ENCODE measurements at places on chromosomes 1 and 21. TPM values are rescaled to one million over a fixed set of nuclear protein-coding genes. Genes with fewer than 3 reads are reported as not detected.

- peak overlapping the region; percentile 14 for H3K4me3 ChIP-seq
- H3K27me3 ChIP-seq, result no peaks in the 10 kb centered on the region
- H3K4me1 ChIP-seq, result peaks cover 13% of the 10 kb centered on the region
- H3K36me3 ChIP-seq, result no peaks in the 10 kb centered on the region
These were observed 361.5 kb downstream of the RRAGC start for GRCh38 chr1:38497921-38498656.

GRCh38 chr1:186479162-186479561 is 18.2 kb upstream of the PDC start:
- H3K27ac ChIP-seq, result no peak overlapping the region
- no peak for DNase-seq
- H3K4me1 ChIP-seq, result no peaks in the 10 kb centered on the region
- H3K36me3 ChIP-seq, result no peaks in the 10 kb centered on the region
- H3K27me3 ChIP-seq, result no peaks in the 10 kb centered on the region

DNA sequence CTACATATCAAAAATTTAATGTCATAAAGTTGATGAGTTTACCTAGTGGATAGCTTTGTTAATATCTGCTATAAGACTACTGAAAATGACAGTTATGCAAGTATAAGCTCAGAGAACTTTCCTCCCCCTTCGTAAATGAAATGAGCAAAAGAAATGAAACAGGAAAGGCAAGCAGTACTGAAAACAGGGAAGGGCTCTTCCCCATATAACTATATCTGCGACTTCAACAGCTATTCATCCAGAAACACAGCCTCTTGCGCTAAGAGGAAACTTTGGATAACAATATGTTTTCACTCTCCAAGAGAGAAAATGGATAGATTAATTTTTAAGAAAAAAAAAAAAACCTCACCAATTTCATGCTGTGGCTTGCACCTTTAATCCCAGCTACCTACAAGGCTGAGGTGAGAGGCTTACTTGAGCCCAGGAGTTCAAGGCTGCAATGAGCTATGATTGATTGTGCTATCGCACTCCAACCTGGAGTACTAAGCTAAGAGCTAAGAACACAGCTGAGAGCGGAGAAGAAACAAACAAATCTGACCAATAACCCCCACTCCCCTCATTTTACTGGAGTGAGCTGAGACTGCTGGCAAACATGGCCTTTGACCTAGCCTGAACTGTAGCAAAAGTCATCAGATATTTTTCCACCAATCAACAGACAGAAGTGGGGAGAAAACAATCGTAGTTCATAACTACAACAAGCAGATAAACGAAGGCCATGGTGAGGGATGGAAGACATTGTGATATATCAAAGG is 29.0 kb downstream of the METTL18 start:
- no peaks in the 10 kb centered on the region for H3K27me3 ChIP-seq
- H3K36me3 ChIP-seq, result no peaks in the 10 kb centered on the region
- no peak overlapping the region for H3K27ac ChIP-seq
- H3K4me1 ChIP-seq, result no peaks in the 10 kb centered on the region
- no peak overlapping the region for H3K4me3 ChIP-seq
- DNase-seq, result no peak

DNA sequence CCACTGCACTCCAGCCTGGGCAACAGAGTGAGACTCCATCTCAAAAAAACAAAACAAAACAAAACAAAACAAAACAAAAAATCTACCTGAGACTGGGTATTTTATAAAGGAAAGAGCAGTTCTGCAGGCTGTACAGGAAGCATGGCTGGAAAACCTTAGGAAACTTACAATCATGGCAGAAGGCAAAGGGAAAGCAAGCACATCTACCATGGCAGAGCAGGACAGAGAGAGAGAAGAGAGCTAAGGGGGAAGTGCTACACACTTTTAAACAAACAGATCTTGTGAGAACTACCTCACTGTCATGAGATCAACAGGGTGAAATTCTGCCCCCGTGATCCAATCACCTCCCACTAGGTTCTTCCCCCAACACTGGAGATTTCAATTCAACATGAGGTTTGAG is 198.3 kb upstream of the SAMSN1 start:
- no peak for DNase-seq
- H3K4me3 ChIP-seq, result no peak overlapping the region
- H3K27ac ChIP-seq, result no peak overlapping the region
- H3K36me3 ChIP-seq, result no peaks in the 10 kb centered on the region

IFI44L gene
- total RNA-seq, result not detected

DNA sequence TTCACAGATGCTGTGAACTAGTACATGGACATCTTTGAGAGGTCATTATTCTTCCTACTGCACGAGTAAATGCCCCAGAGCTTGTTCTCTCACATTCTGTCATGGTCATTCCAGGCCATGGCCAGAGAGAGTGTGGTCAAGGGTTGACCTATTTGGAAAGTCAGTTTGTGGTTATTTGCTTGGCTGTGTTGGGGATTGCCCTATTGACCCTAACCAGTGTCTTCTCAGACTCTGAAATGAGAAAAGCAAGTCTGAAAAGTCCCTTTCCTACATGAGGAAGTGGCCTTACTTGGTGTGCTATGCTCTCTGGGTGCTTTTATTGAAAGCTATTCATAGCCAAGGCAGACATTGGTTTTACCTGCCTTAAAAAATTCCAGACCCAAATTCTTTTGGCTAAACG is 26.6 kb downstream of the CLIC6 start:
- no peaks in the 10 kb centered on the region for H3K36me3 ChIP-seq
- no peak for DNase-seq
- no peak overlapping the region for H3K27ac ChIP-seq
- no peak overlapping the region for H3K4me3 ChIP-seq
- no peaks in the 10 kb centered on the region for H3K27me3 ChIP-seq

ZRANB2 gene
- total RNA-seq, result 103 TPM

DNA sequence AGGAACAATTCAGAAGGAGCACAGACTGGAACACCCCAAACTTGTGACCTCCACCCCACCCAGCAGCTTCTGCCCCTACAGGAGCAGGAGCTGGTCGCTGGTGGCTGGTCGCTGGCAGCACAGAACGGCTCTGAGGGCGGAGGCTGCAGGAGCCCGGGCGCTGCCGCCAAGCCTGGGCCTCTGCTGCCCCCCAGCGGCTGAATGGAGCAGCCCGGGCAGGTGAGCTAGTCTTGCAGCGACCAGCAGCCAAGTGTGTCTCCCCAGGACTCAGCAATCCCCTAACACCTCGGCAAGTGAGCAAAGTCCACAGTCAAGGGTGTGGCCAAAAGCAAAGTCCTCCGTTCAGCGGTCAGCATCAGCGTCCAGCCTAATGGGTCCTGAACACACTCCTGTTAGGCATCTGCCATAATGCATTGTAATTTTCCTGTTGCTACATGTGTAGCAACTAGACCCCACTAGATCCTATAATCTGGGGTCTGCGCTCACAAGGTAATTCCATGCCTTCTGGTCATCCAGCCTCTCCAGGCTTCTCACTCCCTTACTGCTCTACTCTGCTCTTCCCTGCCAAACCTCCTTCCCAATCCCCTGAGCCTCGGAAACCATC is 12.1 kb upstream of the GJB5 start:
- peak; percentile 98 for DNase-seq
- H3K27ac ChIP-seq, result no peak overlapping the region
- H3K27me3 ChIP-seq, result peaks cover 13% of the 10 kb centered on the region
- H3K4me1 ChIP-seq, result no peaks in the 10 kb centered on the region
- H3K36me3 ChIP-seq, result no peaks in the 10 kb centered on the region
- no peak overlapping the region for H3K4me3 ChIP-seq

DNA sequence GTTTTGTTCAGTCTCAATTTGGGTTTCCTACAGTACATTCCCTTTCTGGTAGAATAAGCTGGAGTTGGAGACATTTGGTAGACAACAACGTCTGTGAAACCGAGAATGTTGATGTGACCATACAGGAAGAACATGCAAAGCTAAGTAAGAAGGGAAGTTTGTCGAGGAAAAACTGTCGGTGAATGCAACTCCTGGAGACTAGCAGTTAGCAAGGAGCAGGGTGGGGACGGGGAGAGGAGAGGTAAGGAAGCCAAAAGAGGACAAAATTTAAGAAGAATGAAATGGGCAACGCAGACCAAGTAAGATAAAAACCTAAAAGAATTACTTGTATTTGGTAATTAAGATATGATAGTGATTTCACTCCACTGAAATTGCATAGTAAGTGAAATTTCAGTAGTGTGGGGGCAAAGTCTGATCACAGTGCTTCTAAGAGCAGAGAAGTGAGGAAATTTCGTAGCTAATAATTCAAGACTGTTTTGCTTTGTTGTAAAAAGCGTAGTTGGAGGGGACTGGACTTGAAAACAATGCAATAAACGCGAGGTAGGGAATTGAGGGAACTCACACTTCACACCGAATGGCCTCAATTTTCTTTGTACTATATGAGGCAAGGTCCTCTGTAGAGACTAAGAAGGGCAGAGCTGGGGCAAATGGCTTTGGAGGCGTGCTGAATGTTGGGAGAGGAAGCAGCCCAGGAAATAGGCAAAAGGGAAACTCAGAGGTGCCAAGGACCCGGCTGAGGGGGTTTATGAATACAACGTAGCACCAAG is 787 bp upstream of the GIPC2 start:
- no peak for DNase-seq
- no peak overlapping the region for H3K27ac ChIP-seq
- peak overlapping the region; percentile 73 for H3K4me3 ChIP-seq
- no peaks in the 10 kb centered on the region for H3K36me3 ChIP-seq
- peaks cover 28% of the 10 kb centered on the region for H3K27me3 ChIP-seq
- H3K4me1 ChIP-seq, result peaks cover 9% of the 10 kb centered on the region

Data from H1 (cell line).